ENCODE measurements at places on chromosomes 1 and 21.

- no peak for DNase-seq
Measured at GRCh38 chr1:15354580-15354965, 55.1 kb upstream of the EFHD2 start.

- DNase-seq = peak; percentile 94
Measured at GRCh38 chr1:94926915-94927404, at the start of gene CNN3. Gene CNN3, minus strand, starts transcription at chr1:94927110. Its CDS starts 216 bp downstream, at chr1:94926894.

GRCh38 chr1:200228081-200228480 is 181.8 kb downstream of the ZNF281 start:
- peak; percentile 7 for DNase-seq

DNA sequence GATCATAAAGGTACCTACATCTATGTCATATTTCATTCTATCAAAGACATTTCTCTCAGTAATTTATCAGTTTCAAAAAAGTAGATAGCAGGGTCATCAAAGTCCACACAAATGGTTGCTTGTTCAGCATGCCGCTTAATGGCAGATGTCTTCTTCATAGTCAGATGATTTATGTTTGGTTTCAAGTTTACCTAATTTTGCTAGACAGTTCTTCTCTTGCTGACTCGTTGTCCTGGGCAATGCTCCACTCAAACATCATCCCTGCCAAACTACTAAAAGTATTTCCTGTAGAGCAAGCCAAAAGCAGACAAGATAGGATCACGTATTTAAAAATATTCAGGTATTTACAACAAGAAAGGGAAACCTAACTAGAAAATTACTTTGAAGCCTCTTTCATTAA is 13.6 kb downstream of the NUP210L start:
- DNase-seq = no peak

DNA sequence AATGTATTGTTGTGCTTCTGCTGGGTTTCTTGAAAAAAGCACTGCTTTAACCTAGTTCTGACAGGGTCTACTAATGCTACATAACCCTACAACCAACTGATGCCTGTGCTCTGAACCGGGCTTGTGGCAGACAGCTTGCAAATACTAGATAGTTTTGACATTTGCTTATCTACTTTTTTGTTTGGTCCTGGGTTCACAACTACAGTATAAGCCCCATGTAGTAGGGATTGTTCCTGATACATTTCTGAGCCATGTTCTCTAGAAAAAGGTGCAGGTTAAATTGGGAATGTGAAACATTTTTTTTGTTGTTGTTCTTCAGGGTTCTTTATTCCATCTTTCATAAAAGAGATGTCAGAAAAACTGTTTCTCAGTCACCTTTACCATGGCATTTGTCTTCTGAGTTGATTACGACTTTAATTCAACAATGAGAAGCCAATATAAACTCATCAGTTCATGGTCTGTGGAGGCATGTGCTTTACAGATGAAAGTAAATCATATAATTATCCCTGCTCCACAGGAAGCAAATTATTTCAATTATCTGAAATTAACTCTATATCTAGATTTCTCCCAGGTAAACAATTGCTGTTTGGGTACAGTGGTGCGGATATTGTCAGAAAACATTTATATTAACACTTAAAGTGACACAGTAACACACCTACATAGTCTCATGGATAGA is 22.0 kb downstream of the OLFM3 start:
- no peak for DNase-seq

GRCh38 chr1:7885513-7886404 is 32.9 kb upstream of the UTS2 start:
- DNase-seq = no peak

GRCh38 chr21:41294548-41295231 is 21.9 kb upstream of the FAM3B start:
- DNase-seq = no peak
